Osteocyte (in vitro differentiated cells): ENCODE measurements at places on chromosomes 1 and 21. TPM values are rescaled to one million over a fixed set of nuclear protein-coding genes. Genes with fewer than 3 reads are reported as not detected.

- no peak overlapping the region for H3K27ac ChIP-seq
- no peak for DNase-seq
- H3K27me3 ChIP-seq, result peaks cover 11% of the 10 kb centered on the region
- no peaks in the 10 kb centered on the region for H3K4me1 ChIP-seq
- H3K4me3 ChIP-seq, result no peak overlapping the region
- H3K36me3 ChIP-seq, result peaks cover 6% of the 10 kb centered on the region
Measured at GRCh38 chr1:94765958-94766357, 54.2 kb upstream of the SLC44A3 start.

DNA sequence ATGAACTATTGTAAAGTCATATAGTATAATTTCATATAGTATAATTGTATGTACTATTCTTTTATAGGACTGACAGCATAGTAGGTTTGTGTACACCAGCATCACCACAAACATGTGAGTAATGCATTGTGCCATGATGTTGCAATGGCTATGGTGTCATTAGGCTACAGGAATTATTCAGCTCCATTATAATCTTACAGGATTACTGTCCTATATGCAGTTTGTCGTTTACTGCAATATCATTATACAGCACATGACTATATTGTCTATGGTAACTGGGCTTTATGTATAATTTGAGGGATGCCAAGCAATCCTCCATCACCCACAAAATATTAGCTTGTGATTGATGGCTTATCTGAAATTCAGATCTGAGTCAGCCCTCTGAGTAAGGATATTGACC is 54.2 kb upstream of the PBX1 start:
- H3K27me3 ChIP-seq, result peaks cover 4% of the 10 kb centered on the region
- no peaks in the 10 kb centered on the region for H3K36me3 ChIP-seq
- H3K4me3 ChIP-seq, result no peak overlapping the region
- H3K27ac ChIP-seq, result no peak overlapping the region

- H3K27ac ChIP-seq, result no peak overlapping the region
- peaks cover 4% of the 10 kb centered on the region for H3K4me1 ChIP-seq
- H3K4me3 ChIP-seq, result no peak overlapping the region
- no peak for DNase-seq
Measured at GRCh38 chr1:236086537-236086936, 21.6 kb upstream of the NID1 start.

DNA sequence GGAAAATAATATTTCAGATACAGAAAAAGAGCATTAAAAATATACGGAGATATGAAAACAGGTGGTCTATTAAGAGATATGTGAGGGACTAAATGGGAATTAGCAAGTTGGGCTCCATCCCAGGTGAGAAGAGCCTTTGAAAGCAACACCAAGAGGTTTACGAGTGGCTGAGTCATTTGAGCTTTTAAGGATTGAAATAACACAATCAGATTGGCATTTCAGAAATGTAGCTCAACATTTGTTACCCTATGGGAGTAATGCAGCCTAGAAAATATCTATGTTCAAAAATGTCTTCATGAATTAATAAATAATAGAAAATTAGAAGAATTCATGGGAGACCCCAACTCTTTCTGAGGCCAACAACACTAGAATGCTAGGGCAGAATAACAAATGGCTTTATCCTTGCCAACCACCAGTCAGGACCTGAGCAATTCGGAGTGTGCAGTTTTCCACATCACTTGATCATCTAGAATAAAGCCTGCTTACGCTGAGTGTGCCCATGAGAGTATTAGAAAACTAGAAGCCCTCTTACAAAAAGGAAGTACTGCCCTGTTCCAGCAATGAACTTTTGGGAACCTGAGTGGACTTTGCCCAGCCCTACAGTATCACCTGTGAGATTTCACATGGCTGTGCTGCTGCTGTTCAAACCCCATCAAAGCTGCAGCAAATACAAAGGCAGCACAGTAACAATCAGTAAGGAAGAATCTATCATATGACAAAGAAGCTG is 538.0 kb upstream of the CAMK1G start:
- peaks cover 25% of the 10 kb centered on the region for H3K4me1 ChIP-seq
- no peaks in the 10 kb centered on the region for H3K27me3 ChIP-seq

DNA sequence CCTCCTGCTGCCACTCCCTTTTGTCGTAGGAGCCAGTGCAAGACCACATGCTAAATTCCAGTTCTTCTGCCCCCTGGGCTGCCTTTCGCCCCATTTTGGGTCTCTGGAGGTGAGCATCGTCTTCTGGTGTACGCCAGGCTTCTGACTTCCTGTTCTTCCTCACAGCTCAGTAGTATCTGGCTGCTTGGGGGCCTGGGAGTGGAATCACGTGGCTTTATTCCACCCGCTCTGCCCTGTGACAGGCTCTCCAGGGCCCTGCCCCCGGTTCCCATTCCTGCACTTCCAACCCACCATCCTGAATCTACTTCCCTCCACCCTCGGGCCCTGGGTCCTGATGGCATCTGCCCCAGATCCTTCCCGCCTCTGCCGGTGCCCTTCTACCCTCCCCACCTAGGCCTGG is 3.6 kb downstream of the NFASC start:
- H3K27ac ChIP-seq, result no peak overlapping the region
- H3K27me3 ChIP-seq, result peaks cover 8% of the 10 kb centered on the region
- H3K4me3 ChIP-seq, result no peak overlapping the region
- DNase-seq, result no peak
- no peaks in the 10 kb centered on the region for H3K36me3 ChIP-seq

DNA sequence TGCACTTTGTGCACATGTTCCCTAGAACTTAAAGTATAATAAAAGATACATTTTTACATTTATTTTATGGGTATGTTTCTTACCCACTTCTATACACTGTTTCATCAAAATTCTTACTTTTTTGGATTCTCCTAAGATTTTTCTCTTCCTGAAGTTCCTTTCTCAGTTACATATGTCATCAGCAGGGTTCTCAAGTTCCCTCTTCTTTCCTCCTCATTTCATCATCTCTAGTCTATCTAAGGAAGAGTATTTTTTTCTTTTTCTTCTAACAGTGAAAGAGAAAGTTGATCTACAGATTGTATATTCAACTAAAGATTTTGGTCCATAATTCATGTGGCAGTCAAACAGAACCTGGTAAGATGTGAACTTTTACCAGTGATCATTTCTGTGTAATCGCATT is 41.2 kb upstream of the CYYR1 start:
- peaks cover 8% of the 10 kb centered on the region for H3K4me1 ChIP-seq
- H3K27me3 ChIP-seq, result peaks cover 19% of the 10 kb centered on the region
- no peaks in the 10 kb centered on the region for H3K36me3 ChIP-seq

DNA sequence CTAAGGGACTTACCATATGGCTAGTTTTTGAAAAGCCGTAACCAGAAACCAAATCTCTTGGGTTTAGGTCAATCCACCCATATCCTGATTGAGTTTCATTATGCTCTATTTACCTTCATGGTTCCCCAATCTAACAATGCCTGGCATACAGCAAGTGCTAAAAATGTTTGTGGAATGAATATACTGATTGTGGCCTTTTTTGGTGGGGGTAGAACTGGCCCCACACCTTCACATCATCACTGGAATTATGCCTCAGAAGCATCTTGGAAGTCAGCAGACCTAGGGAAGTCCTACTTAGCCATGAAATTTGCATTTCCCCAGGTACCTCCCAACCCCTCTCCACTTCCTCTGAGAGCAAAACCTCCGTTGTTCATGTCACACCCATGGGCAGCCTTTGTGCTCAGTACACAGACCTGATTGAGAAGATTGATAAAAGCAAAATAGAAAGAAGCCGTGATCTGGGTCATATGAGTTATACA is 17.8 kb upstream of the SLAMF1 start:
- peaks cover 13% of the 10 kb centered on the region for H3K27me3 ChIP-seq
- no peak overlapping the region for H3K4me3 ChIP-seq
- H3K4me1 ChIP-seq, result no peaks in the 10 kb centered on the region
- no peak overlapping the region for H3K27ac ChIP-seq
- no peak for DNase-seq
- H3K36me3 ChIP-seq, result no peaks in the 10 kb centered on the region

- no peak overlapping the region for H3K27ac ChIP-seq
- H3K4me1 ChIP-seq, result no peaks in the 10 kb centered on the region
- H3K4me3 ChIP-seq, result no peak overlapping the region
- no peaks in the 10 kb centered on the region for H3K36me3 ChIP-seq
- H3K27me3 ChIP-seq, result peaks cover 10% of the 10 kb centered on the region
Measured at GRCh38 chr1:116310180-116310579, 62.9 kb upstream of the ATP1A1 start.

DNA sequence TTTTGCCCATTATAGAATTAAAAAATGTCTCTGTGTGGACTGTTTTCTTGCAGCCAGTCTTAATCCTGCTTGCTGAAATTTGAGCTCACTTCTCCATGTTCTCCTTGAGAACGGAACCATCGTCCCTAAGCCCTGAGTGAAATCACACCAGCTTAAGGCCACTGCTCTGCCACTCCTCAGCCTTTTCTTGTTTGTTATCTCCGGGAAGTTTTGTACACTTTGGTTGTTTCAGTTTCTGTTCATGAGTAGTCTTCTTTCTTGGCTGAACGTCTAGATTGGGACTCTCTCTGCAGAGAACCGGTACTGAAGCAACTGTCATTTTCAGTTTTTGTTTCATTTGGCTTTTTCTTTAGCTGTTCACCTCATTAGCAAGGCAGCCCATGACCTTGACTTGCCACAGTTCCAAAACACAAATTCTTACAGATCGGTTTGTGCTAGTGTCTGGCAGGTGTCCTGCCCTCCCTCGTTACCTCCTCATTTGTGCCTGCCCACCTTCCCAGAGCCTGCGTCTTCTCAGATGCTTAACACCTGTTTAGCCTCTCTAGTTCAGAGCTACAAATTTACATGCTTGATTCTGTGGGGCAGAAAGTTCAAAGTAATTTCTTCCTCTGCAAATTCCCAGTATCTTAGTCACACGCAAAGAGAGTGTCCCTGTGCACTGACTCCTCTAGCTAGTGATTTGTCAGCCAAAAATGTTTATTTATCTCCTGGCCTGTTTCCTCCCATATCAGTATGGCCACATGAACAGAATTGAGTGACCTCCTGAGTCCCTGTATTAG is 12.4 kb downstream of the PSEN2 start:
- H3K4me1 ChIP-seq, result peaks cover 10% of the 10 kb centered on the region
- peaks cover 38% of the 10 kb centered on the region for H3K36me3 ChIP-seq
- H3K27ac ChIP-seq, result no peak overlapping the region

GRCh38 chr1:32702599-32703478 is at the start of gene SYNC:
Gene SYNC (minus strand): TSS chr1:32702770. CDS start chr1:32702660, 110 bp downstream.
- no peaks in the 10 kb centered on the region for H3K27me3 ChIP-seq
- no peaks in the 10 kb centered on the region for H3K36me3 ChIP-seq
- peak within 1 kb of the TSS; percentile 99 for H3K27ac ChIP-seq
- H3K4me1 ChIP-seq, result peaks cover 65% of the 10 kb centered on the region
- H3K4me3 ChIP-seq, result peak within 1 kb of the TSS; percentile 83
- peak; percentile 92 for DNase-seq

GRCh38 chr1:70290218-70290617 is 64.3 kb downstream of the ANKRD13C start:
- H3K4me1 ChIP-seq, result peaks cover 4% of the 10 kb centered on the region
- no peak overlapping the region for H3K27ac ChIP-seq
- no peak overlapping the region for H3K4me3 ChIP-seq
- H3K36me3 ChIP-seq, result peaks cover 25% of the 10 kb centered on the region
- no peaks in the 10 kb centered on the region for H3K27me3 ChIP-seq

DNA sequence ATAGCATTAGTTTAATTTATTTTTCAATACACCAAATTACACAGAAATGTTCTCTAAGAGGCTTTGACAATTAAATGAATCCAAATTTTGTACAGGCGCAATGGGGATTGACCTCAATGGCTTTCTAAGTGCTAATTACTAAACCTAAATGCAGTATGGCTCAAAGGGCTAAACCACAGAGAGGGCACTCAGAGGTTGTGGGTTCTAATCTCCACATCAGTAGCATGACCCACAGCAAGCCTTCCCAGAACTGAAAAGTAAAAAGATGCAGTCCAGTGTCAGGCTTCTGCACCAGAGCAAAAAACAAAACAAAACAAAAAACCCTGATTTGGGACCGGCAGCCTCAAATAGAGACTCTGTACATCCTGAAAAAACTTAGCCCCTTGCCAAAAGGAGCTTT is 579.2 kb upstream of the PKN2 start:
- H3K4me3 ChIP-seq, result no peak overlapping the region
- H3K27me3 ChIP-seq, result peaks cover 6% of the 10 kb centered on the region
- H3K4me1 ChIP-seq, result no peaks in the 10 kb centered on the region

The CHI3L1 gene
- total RNA-seq, result not detected in 2 replicates

The RIMKLA gene
- not detected in 2 replicates for total RNA-seq

The AMY1A gene
- not detected in 2 replicates for total RNA-seq

The NFASC gene
- total RNA-seq, result 0.13 TPM in 1 of 2 replicates, not detected in the other
